Uterine smooth muscle cell (primary cell): ENCODE measurements at places on chromosomes 13 and 19. TPM values are rescaled to one million over a fixed set of nuclear protein-coding genes. Genes with fewer than 3 reads are reported as not detected.

Gene SULT2A1
- not detected in 2 replicates for total RNA-seq

Gene ZNF121
- total RNA-seq: 41.0 and 45.8 TPM in 2 replicates

Gene CNN1
- total RNA-seq: 20.4 and 37.0 TPM in 2 replicates

Gene ZNF541
- 0.12 and 0.44 TPM in 2 replicates for total RNA-seq

Gene IL12RB1
- not detected in 2 replicates for total RNA-seq

Gene SOHLH2
- 1.5 and 2.1 TPM in 2 replicates for total RNA-seq

Gene KIRREL2
- not detected in 2 replicates for total RNA-seq

Gene C5AR1
- 0.12 and 0.66 TPM in 2 replicates for total RNA-seq

Gene GRK1
- 0.11 TPM in 1 of 2 replicates, not detected in the other for total RNA-seq

Gene RDH8
- not detected in 2 replicates for total RNA-seq

Gene PLEKHF1
- total RNA-seq: 42.8 and 72.5 TPM in 2 replicates

Gene PBX4
- 1.9 and 2.8 TPM in 2 replicates for total RNA-seq

Gene CD177
- total RNA-seq: 0.25 and 0.55 TPM in 2 replicates

Gene JSRP1
- not detected in 2 replicates for total RNA-seq

Gene SPACA4
- not detected in 2 replicates for total RNA-seq

Gene KLF12
- 9.7 and 11.5 TPM in 2 replicates for total RNA-seq

Gene JUNB
- 41.7 and 53.9 TPM in 2 replicates for total RNA-seq

Gene NCAN
- under 0.01 TPM in 1 of 2 replicates, not detected in the other for total RNA-seq

Gene GARIN5A
- total RNA-seq: 0.37 TPM in 1 of 2 replicates, not detected in the other

Gene CLEC17A
- 0.12 TPM in 1 of 2 replicates, not detected in the other for total RNA-seq

Gene CKM
- 0.12 TPM in 1 of 2 replicates, not detected in the other for total RNA-seq

Gene NCCRP1
- total RNA-seq: not detected in 2 replicates

Gene CYP2F1
- not detected in 2 replicates for total RNA-seq

Gene CEACAM16
- total RNA-seq: not detected in 2 replicates

Gene ZNF266
- 7.1 and 12.4 TPM in 2 replicates for total RNA-seq

Gene ONECUT3
- total RNA-seq: not detected in 2 replicates

Gene GFY
- total RNA-seq: 0.11 TPM in 1 of 2 replicates, not detected in the other

Gene TEX29
- total RNA-seq: not detected in 2 replicates

Gene NANOS3
- not detected in 2 replicates for total RNA-seq

Gene ZNF546
- total RNA-seq: 5.4 and 8.2 TPM in 2 replicates

Gene ZNF888
- 5.5 and 8.1 TPM in 2 replicates for total RNA-seq

Gene NAPSA
- 0.11 and 0.25 TPM in 2 replicates for total RNA-seq

Gene NECTIN2
- 68.9 and 75.4 TPM in 2 replicates for total RNA-seq

Gene MEIS3
- 67.5 and 99.3 TPM in 2 replicates for total RNA-seq

Gene KLK2
- total RNA-seq: 0.22 TPM in 1 of 2 replicates, not detected in the other

Gene PRRG2
- 0.33 and 0.75 TPM in 2 replicates for total RNA-seq

Gene PCDH9
- total RNA-seq: 3.2 and 3.6 TPM in 2 replicates

Gene MEDAG
- 1.1 and 3.5 TPM in 2 replicates for total RNA-seq

Gene SLC8A2
- total RNA-seq: under 0.01 TPM in 1 of 2 replicates, not detected in the other

Gene APLP1
- 3.5 and 6.7 TPM in 2 replicates for total RNA-seq

Gene ELOF1
- total RNA-seq: 26.0 and 31.2 TPM in 2 replicates

Gene LRRC25
- total RNA-seq: 0.11 and 0.25 TPM in 2 replicates

Gene PSG1
- total RNA-seq: 0.22 and 0.62 TPM in 2 replicates

Gene FAM83E
- total RNA-seq: 0.25 and 0.77 TPM in 2 replicates

Gene FNDC3A
- 69.8 and 97.1 TPM in 2 replicates for total RNA-seq

Gene GPR183
- under 0.01 and 0.22 TPM in 2 replicates for total RNA-seq

Gene ADAMTSL5
- total RNA-seq: 3.1 and 6.6 TPM in 2 replicates

Gene ZNF799
- 2.4 and 3.4 TPM in 2 replicates for total RNA-seq

Gene FGF22
- 0.11 TPM in 1 of 2 replicates, not detected in the other for total RNA-seq

Gene OLFM2
- 0.11 and 1.4 TPM in 2 replicates for total RNA-seq

Gene SHISA7
- total RNA-seq: not detected in 2 replicates

Gene ZNF560
- 0.11 and 0.75 TPM in 2 replicates for total RNA-seq

Gene C1QTNF9
- under 0.01 TPM in 1 of 2 replicates, not detected in the other for total RNA-seq

Gene CLIP3
- 5.4 and 12.6 TPM in 2 replicates for total RNA-seq

Gene CTXN1
- total RNA-seq: 1.1 and 2.6 TPM in 2 replicates

Gene ZNF256
- 3.6 and 5.6 TPM in 2 replicates for total RNA-seq

Gene LIN37
- total RNA-seq: 12.2 and 16.5 TPM in 2 replicates

Gene PRTN3
- not detected in 2 replicates for total RNA-seq

Gene SIGLEC12
- not detected in 2 replicates for total RNA-seq
